Activated CD4-positive, alpha-beta T cell treated with anti-CD3 and anti-CD28 coated beads, Interleukin-2, Interleukin-4, amounts not matched to agents 100 ng/mL and 50 ng/mL, durations not matched to agents 16 hours and 8 hours (primary cell): ENCODE measurements at places on chromosomes 2 and 18.

DNA sequence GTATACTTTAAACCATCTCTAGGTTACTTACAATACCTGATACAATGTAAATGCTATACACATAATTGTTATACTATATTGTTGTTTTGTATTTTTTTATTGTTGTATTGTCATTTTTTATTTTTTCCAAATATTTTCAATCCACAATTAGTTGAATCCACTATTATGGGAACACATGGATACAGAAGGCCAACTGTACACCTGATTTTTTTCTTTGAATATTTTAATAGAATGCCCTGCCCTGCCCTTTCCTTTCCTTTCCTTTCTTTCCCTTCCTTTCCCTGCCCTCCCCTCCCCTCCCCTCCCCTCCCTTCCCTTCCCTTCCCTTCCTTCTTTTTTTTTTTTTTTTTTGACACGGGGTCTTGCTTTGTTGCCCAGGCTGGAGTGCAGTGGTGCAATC lies 120.2 kb downstream of the SLC4A3 start:
- DNase-seq: no peak

DNA sequence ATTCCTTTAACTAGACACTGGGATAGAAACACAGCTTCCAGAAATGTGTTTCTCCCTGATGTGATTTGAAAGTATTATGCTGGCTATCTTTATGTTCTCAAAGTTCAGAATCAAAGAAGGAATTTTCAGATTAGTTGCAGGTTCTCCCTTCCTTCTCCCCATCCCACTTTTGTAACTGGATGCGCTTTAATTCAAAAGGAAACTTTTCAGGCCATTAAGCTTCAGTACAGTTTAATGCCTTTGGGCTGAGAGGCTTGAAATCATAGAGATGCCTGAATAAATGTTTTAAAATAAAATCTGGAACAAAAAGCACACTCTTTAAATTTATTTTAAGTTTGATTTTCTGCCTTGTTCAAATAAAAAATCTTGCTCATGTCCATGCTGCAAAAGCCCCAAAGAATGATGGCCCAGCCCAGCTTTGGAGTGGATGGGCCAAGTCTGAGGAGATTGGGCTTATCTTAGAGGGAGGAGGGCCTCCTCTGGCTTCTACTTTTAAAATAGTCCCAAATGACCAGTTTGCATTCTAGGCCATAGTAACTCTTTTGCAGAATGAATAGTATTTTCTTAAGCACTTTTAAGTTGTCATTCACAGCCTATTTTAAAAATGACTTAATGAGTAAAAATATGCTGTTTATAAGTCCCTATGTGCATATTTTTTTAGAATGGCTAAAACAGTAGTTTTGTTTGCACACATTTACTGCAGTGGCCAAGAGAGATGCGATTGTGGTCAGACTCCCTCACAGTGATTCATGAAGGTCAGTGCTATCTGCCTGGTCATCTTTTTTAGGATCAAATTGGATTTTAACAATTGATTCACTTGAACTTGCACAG lies 129.2 kb downstream of the MTX2 start:
- DNase-seq: no peak

- no peak for DNase-seq
Observed at GRCh38 chr18:1361936-1362335, 457.3 kb downstream of the ADCYAP1 start.

DNA sequence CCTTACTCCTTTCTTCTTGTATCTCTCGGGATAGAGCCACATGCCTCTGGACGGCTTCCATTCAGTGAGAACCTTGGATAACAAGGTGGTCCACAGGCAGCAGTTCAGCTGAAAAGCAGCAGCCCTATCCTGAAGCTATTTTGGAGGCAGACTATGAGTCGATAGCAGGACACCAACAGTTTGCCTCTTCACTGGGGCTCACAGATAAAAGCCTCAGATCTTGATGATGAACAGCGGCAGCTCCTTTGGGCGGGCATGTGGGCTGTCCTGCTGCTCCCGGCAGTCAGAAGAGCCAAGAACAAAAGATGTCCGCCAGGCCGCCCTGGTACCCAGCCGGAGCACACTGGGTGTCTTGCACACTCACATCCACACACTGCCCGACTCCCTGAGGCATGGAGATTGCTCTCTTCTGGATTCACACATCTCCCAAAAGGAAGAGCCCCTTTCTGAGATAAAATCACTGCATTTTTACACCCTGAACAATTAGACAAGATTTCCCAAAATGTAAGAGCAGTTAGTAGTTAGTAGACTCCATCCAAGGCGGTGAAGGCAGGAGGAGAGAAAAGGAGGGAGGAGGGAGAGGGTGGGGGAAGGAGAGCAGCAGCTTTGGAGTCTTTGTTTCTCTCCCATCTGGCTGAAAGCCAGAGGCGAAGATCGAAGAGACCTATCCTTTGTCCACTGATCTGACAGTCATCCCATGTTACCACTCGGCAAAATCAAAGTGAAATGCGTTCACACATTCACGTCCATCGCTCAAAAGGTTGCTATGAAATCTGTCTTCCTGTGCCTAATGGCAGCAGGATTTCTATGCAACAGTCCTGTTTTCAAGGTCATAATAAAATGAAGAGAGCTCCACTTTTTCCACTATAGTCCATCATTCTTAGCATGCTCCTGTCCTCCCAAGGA lies 90.1 kb upstream of the KLF7 start:
- no peak for DNase-seq

DNA sequence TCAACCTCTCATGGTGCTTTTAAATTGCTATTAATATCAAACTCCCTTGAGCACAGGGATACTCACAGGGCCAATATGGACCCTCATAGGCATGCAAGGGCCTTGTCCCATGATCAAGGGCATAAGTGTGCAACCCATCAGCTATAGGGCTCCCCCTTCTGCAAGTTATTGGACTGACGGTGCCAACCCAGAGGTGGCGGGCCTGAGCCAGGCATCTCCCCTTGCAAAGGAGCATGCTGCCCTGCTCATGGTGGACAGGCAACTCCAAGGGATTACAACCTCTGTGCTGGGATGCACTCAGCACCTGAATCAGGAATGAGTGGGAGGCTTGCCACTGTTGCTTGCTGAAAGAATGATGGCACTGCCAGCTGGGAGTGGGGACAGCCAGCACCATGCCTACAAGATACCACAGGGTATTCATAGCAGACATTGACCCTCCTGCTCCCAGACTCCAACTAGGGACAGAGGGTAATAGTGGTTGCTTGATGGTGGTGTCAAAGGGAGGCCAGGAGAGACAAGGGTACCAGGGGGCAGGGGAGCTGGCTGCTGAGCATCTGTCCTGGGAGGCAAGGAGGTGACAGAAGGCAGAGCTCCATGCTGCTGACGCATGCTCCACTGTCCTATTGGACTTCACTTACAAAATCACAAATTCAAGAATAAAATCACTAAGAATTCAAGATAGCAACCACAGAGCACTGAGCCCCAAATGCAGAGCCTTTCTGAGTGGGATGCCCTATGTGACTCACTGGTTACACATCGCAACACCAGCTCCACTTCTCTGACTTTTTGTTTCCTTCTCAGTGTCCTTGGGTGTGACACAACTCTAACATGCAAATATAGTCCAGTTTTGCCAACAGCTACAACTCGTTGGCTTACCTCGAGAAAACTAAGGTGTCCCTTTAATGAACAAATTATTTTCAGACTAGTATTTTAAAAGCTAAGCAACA lies 157.1 kb upstream of the CCDC150 start:
- DNase-seq: no peak

DNA sequence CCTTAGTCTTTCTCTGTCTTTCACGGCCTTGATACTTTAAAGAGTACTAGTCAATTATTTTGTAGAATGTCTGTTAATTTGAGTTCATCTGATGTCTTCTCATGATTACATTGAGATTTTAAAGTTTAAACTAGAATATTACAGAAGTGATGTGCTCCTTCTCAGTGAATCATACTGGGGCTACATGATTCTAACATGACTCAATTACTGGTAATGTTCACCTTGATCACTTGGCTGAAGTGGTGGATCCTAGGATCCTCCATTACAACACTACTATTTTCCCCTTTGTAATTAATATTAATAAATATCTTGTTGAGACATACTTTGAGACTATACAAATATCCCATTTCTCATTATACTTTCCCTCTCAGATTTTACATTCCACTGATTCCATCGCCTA lies 148.5 kb downstream of the CAMKMT start:
- no peak for DNase-seq
